Kidney capillary endothelial cell (primary cell): ENCODE measurements at places on chromosomes 16 and 17.

- DNase-seq, result no peak
Measured at GRCh38 chr16:6725634-6726331, 606.9 kb upstream of the RBFOX1 start.

GRCh38 chr17:43456661-43457361, 27.0 kb upstream of the DHX8 start:
- no peak for DNase-seq

- DNase-seq, result no peak
Measured at GRCh38 chr17:71115669-71115972, 946.3 kb downstream of the KCNJ2 start.

DNA sequence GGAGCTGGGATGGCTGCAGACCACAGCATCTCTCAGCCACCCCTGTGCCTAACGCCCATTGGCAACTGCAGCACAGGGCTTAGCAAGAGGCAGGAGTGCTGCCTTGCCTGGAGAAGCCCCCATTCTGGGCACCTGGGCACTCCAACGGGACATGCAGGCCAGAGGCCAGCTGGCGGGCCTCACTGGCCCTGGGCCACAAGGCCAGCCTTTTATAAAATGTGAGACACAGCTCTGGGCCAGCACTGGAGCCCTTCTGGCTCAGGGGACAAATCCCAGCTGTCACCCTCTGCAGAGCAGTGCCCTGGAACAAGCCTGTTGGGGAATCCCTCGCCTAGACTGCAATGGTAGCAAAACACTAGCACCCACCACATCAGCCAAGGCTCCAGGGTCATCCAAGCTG, 171.8 kb downstream of the WSCD1 start:
- no peak for DNase-seq

- peak; percentile 30 for DNase-seq
Measured at GRCh38 chr16:77594799-77595596, 127.3 kb upstream of the NUDT7 start.

DNA sequence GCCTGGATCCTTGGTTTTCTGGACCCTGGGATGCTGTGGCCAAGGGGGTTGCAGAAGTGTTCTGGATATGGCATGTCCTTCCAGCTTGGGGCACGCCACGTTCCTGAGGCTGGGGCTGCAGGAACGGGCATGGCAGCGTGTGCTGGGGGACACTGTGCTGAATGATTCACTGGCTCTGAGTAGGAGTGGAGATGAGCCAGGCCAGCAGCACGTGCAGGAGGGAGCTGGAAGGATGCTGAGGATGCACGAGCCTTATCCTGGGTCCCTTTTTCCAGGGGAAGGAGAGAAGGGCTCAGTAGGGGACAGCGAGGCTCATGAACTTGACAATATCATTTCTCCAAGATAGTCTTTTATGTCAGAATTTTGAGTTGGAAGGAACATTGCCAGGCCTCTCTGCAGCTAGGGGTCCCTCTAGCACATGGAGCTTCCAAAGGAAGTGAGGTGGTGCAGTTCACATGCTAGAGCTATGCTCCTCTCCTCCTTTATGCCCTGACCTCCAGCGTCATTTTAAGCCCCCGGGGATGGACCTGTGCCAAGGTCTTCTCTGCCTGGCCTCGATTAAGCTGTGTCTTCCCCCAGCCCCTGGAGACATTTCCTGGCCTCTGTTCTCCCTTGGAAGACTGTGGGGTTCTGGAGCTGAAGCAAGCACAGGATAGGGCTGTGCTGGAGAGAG, 125.9 kb downstream of the OR1D5 start:
- DNase-seq, result no peak

- no peak for DNase-seq
Measured at GRCh38 chr16:48507391-48507790, 102.6 kb downstream of the N4BP1 start.

DNA sequence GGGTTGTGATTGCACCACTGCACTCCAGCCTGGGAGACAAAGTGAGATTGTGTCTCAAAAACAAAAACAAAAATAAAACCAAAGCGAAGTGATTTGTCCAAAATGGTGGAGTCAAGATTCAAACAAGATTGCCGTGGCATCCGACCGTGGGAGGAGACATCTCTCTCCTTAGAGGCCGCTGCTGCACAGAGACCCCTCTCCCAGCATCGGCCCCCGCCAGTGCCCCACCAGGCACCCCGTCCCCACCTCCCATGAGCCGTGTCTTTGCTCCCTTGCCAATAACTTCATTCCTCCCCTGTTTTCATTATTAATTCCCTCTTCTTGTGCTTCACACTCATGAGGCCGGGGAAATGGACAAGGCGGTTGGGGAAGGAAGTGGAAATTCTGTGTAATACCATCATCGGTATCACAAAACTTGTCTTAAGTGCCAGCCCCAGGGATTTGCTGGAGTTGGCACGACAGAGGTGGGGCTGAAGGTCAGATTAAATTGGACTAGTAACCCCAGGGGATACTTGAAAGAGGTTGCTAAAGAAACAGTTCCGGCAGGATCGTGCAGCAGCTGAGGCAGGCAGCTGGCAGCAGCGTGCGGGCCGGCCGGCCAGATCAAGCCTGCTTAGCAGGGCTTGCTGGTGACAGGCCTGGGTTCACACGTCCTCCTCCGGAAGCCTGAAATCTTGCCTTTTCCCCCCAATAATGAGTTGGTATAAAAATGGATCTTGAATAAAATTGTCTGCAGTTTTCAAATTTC, 66.8 kb downstream of the RTN4RL1 start:
- DNase-seq, result no peak

- no peak for DNase-seq
Measured at GRCh38 chr16:49578018-49578417, 204.4 kb downstream of the C16orf78 start.

DNA sequence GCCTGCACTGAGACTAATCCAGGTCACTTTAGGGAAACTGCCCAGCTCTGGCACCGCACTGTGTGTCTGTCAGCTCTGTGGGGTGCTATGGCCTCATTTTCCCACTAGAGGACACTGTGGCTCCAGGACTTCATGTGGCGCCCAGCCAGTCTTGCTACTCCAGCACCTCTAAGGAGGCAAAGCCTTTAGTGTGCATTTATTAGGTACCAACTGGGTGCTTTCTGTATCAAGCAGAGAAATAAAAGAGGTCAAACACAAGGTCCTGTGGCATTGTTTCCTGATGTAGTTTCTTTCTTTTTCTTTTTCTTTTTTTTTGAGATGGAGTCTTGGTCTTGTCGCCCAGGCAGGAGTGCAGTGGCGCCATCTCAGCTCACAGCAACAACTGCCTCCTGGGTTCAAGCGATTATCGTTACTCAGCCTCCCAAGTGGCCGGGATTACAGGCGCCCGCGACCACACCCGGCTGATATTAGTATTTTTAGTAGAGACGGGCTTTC, 12.5 kb upstream of the RHBDL3 start:
- DNase-seq, result peak; percentile 66

DNA sequence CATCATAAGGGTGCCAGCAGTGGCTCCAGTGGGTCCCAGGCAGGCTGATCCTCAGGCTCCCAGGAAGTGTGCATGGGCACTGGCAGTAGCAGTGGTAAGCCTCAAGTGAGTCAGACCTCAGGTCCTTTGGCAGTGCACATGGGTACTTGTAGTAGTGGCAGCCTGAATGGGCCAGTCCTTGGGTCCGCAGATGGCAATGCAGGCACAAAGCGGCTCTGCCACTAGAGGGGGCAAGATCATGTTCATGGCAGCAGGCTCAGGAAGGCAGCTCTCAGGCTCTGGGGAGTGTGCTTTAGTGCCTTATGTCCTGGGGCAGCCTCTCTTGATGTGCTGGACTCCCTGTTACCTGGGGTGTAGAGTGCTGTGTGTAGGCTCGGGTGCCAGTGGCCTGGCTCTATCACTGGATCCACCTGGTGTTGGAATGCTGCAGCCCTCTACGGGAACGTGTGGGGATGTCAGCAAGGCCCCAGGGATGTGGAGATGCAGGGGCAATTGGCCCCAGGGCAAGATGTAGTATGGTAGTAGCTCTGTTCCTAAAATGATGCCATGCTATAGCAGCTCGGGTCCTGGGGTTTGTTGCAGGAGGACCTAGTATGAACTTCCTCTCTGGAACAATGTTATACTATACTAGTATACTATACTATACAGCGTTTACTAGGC, 11.0 kb downstream of the ACSM3 start:
- DNase-seq, result peak; percentile 38
